Neural crest cell (in vitro differentiated cells): ENCODE measurements at places on chromosomes 13 and 19. TPM values are rescaled to one million over a fixed set of nuclear protein-coding genes. Genes with fewer than 3 reads are reported as not detected.

DNA sequence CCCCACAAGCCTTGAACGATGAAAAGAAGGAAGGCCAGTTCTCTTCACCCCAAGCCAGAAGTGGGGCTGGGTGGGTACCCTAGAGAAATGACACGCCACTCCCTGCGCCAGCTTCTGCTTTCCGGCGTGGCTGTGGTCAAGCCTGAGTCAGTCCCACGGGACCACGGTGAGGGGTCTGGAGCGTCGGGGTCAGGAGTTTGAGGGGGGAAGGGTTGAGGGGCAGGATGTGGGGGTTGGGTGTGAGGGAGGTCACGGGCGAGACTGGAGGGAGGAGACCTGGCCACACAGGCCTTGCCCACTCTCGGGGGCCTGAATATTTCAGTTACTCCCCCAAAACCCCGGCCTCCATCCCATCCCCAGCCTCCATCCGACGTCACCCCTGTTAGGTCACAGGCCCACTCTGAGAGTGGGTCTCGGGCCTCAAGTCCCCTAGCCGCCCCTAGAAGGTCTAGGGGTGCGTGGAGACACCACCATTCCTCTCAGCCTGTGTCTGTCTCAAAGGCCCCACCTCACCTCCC is 500 bp upstream of the IFI30 start:
- no peak for DNase-seq

DNA sequence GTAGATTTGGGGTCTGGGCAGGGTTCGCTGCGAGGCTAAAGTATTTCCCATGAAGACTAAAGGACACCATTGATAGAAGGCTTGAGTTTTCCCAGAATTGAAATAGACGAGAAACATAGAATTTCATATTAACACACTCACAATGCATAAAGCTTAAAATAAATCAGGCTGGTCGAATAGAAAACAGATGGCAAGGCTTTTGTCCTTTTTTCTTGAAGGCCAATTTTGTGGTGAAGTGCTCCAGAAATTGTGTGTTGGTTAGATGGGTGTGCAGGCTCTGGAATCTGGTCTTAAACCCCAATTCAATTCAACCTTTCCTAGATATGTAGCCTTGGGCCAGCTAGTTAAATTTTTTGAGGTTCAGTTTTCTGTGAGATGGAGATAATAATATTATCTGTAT is 56.9 kb upstream of the LRCH1 start:
- no peak for DNase-seq

ZNF681 gene
- total RNA-seq, result 9.4 and 11.5 TPM in 2 replicates

DNA sequence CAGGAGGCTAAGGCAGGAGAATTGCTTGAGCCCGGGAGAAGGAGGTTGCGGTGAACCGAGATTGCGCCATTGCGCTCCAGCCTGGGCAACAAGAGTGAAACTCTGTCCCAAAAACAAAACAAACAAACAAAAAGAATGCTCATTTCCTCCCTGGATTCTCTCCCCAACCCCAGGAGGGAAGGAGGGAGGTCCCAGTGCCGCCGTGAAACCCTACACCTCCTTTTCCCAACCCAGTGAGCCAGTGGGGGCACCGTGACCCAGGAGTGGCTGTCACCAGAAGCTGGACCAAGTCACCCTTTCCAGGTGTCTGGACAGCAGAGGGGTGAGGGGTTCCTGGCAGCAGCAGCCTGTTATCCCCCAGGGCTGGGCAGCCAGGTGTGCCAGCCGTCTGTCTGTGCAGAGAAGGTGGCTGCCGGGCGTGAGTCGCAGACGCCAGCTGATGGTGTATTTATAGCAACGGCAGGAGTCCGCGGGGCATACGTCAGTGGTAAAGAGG is 23.5 kb downstream of the NFIC start:
- DNase-seq, result no peak

DNA sequence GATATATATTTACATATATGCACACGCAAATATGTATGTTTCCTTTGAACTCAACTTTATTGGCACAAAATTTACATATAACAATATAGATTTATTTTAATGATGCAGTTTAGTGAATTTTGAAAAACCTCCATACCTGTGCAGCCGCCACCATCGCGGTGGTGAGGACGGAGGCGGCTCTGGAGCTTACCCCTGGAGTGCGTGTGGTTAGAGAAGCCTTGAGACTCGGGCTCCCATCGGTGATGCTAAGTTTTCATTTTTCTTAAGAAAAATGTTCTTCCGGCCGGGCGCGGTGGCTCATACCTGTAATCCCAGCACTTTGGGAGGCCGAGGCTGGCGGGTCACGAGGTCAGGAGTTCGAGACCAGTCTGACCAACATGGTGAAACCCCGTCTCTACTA is 31.8 kb downstream of the GJA3 start:
- no peak for DNase-seq

GRCh38 chr13:52955472-52955874 is 73.1 kb upstream of the OLFM4 start:
- no peak for DNase-seq

GJB6 gene
- not detected in 2 replicates for total RNA-seq

GRCh38 chr13:99429670-99430069 is 71.6 kb upstream of the TM9SF2 start:
- DNase-seq, result no peak

IGFL3 gene
- not detected in 2 replicates for total RNA-seq
